ENCODE measurements at places on chromosomes 16 and 17.
A peak's percentile ranks its signal among the peaks of the same experiment; 100 is the strongest.

DNA sequence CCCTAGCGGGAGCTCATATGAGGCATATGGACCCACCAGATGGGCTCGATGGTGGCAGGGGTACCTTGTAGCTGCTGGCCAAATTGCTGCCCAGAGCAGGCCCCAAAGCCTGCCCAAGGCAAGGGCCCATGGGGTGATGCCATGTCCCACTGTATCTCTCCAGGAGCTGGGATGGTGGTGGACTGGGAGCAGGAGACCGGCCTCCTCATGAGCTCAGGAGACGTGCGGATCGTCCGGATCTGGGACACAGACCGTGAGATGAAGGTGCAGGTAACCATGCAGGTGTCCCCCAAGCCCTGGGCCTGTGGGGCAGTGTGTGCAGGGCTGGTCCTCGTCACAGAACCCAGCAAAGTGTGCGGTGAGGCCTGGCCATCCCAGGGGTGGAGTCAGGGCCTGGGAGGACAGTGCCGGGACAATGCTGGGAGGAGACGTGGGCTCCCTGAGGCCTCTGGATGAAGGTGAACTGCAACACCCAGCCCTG is 34.1 kb upstream of the CHMP6 start:
- no peak for DNase-seq

DNA sequence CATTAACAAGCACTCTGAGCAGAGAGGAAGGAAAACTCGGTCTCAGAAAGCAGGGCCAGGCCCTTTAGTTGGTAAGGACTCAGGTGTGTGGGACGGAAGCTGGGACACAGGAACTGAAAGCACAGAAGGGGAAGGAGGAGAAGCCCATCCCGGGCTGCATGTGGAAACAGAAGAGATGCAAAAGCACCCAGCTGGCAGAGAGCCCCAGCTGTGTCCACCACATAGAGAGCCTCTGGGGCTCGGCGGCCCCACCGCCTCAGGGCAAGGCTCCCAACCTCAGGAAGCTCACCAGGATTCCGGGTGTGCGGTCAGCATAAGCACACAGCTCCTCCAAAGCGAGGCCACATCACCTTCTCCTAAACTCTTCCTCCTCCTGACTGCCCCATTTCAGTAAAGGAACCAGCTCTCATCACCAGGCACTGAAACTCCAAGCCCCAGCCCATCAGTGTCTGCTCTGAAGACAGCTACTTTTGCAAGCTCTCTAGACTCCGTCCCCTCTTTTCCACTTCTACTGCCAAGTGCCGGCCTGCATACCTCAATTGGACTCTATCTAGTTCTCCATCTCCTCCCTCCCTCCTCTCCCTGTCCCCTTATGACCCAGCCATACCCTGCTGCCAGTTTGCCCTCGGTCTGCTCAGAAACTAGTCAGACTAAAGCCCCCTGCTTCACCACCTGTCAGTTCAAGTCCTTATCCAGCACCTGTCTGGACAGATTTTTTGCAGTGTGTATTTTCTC is 6.0 kb downstream of the ST3GAL2 start:
- DNase-seq = no peak

- no peak for DNase-seq
Measured at GRCh38 chr16:89920723-89921122, 2.1 kb downstream of the MC1R start.

GRCh38 chr17:68035131-68035522 is 408 bp upstream of the KPNA2 start:
- peak; percentile 95 for DNase-seq

GRCh38 chr17:38560503-38561318 is 45.0 kb downstream of the SRCIN1 start:
- peak; percentile 10 for DNase-seq

GRCh38 chr16:60166111-60166510 is 1432.0 kb upstream of the GOT2 start:
- DNase-seq = no peak

GRCh38 chr17:75321506-75321905 is 32.3 kb upstream of the SLC25A19 start:
- DNase-seq = no peak

DNA sequence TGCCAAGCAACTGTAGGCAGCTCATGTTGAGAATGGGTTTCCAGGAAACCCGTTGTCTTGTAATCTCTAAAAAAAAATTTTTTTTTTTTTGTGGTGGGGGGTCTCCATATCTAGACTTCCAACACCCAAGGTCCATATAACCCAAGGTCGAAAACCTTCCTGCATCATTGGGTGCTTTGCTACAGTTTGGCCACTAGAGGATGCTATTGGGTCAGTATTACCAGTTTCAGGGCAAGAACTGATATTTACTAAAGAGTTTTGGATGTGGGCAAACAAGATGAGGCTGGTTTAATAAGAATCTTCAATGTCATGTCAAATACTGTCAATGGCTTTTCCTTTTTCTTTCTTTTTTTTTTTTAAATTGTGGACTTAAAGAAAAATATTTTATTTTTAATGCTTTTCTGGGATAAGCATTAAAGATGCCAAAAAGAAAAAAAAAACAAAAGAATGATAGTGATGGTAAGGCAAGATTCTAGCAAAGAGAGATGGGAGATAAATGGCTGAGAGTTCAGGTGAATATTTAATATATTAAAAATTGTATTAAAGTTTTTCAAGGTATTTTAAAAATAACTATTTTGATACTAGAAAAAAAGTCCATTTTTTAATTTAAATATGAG is 62.2 kb downstream of the DHRS7C start:
- no peak for DNase-seq

- DNase-seq = no peak
Measured at GRCh38 chr17:78154903-78155811, 9.0 kb downstream of the C17orf99 start.
